CD14-positive monocyte (primary cell): ENCODE measurements at places on chromosomes 4 and X.
A peak's percentile ranks its signal among the peaks of the same experiment; 100 is the strongest.

DNA sequence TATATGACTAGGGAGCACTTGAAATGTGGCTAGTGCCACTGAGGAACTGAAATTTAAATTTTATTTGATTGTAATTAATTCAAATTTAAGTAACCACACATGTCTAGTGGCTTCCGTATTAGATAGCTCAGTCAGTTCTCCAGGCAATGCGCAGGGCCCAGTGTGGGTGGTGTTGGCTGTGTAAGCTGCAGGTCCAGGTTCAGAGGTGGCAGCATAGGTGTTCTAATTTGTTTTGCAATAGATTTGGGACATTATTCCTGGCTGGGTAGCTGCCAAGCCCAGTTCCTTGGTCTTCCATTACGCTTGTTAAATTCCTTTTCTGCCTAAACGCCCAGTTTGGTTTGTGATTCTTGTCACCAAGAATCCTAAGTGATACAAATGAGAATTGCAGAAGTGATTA, 79.5 kb downstream of the FAM184B start:
- DNase-seq: no peak

- DNase-seq: no peak
Observed at GRCh38 chrX:82127228-82128123, 925.6 kb downstream of the SH3BGRL start.

GRCh38 chrX:66731398-66731797, 92.5 kb upstream of the EDA2R start:
- no peak for DNase-seq

DNA sequence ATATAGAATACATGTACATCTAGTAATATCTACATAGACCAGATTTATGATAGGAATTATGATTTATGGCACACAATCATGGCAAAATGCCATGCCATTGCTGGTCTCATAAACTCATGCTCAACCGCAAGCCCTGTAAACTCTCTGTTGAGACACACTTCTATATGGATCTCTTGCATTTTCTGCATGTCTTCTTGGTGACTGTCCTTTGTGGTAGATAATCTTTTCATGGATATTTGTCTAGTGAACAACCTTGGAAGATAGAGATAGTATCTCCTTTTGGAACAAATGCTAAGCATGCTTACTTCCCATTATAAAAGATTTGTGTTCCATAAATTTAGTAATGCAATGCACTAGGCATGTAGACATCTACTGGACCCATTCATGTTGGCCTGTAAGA, 328.0 kb downstream of the NAF1 start:
- no peak for DNase-seq

DNA sequence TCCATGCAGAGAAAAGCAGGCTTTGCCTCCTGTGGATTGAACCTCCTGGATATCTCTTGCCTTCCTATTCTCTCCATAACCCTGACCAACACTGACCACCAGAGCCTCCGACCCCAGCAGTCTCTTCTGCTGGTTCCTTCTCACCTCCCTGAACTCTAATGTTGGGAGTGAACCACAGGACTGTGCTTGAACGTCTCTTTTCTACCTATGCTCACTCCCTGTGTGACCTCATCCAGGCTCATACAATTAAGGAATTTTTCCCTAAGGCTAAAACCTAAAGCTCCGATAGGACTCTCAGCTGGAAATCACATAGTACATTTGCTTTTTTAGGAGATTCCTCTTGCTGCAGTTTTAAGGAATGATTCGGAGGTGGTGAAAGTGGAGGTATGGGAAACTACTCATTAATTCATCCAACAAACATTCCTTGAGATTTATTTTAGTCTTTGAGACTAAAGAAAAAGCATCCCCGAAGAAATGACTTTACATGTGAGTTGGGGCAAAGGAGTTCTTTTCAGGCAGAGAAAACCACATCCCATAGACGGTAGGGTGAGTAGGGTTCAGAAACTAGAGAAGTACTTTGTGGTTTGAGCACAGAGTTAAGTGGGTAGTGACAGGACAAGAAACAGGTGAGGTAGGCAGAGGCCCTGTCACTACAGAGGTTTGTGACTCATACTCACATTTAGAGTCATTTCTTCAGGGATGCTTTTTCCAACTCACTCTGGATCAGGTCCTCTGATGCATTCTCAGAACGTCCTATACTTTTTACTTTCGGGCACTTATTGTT, 30.8 kb downstream of the NDNF start:
- DNase-seq: no peak

- no peak for DNase-seq
Observed at GRCh38 chr4:116126794-116127193, 958.6 kb downstream of the TRAM1L1 start.

- DNase-seq: no peak
Observed at GRCh38 chr4:126838941-126839679, 793.6 kb upstream of the INTU start.

DNA sequence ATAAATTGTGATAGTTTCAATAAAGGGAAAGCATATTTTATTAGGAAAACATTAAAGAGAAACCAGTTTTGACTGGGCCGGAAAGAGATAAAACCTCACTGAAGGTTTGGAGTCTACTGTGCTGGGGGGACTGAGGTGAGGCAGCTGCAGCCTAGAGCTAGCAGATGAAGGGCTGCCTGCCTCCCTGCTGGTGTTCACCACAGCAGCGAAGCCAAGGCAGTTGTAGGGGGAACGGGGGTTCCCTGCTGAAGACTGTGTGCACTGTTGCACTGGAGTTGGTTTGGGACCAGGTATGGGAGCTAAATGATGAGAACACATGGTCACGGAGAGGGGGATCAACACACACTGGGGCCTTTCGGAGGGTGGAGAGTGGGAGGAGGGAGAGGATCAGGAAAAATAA, 546.5 kb upstream of the SMIM31 start:
- no peak for DNase-seq

DNA sequence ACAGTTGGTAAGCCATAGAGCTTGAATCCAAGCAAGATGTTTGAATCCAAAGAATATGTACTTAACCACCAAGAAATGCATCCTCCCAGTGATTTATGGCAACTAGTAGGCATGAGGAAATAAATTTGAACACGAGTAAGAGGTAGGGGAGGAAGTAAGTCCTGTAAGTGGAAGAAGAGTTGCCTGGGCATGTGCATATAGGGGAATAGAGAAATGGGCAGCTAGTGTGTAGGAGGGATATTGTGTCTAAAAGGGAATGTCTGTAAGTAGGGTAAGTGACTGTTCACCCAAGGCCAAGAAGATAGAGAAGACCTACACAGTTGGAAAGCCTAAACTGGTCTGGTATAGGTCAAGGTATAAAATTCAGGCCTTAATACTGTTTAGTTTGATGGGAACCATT, 4.6 kb downstream of the SH3BGRL start:
- no peak for DNase-seq

- no peak for DNase-seq
Observed at GRCh38 chr4:7679406-7680040, 244.8 kb upstream of the PSAPL1 start.

DNA sequence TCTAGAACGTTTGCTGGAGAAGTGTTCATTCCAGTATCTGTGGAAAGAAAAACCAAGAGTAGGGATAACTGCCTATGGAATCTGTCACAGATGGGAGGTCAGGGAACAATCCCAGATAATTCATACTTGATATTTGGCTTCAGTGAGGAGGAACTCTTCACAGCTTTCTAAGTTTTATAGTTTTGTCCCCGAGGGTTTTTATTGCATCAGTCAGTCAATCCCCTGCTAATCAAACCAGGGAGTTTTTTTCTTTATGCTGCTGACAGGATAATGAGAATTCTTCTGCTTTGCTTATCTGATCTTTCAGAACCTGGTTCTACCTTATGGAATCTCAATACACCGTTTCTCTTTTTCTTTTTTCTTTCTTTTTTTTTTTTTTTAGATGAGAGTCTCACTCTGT, 633 bp upstream of the TRIML2 start:
- no peak for DNase-seq

GRCh38 chr4:43765514-43765913, 683.1 kb downstream of the KCTD8 start:
- DNase-seq: no peak

- DNase-seq: no peak
Observed at GRCh38 chr4:150990993-150991392, 24.1 kb downstream of the LRBA start.

DNA sequence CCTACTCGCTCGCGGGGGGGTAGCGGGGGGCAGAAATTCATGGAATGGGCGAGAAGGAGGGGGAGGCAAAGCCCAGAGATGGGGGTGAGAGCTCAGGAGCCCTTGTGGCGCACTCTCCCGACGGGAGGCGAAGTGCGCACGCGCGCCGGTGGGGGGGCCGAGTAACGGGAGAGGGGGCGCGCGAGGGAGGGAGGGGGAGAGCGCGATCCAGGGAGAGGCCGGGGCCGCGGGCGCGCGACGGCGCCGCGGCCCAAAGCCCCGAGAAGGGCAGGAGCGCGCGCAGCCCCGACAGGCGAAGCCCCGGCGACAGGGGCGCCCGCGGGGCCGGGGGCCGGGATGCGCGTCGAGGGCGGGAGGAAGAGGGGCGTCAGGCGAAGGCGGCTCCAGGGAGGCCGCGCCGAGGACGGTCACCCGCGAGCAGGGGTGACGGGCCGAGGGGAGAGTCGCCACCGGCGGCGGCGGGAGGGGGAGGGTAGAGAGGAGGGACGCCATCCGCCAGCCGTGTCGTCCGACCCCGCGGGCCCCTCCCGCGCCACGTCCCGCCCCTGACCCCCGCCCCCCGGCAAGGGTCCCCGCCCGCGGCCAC, 421 bp downstream of the MECP2 start:
- peak; percentile 53 for DNase-seq

- no peak for DNase-seq
Observed at GRCh38 chr4:183072176-183072575, 26.9 kb upstream of the WWC2 start.

DNA sequence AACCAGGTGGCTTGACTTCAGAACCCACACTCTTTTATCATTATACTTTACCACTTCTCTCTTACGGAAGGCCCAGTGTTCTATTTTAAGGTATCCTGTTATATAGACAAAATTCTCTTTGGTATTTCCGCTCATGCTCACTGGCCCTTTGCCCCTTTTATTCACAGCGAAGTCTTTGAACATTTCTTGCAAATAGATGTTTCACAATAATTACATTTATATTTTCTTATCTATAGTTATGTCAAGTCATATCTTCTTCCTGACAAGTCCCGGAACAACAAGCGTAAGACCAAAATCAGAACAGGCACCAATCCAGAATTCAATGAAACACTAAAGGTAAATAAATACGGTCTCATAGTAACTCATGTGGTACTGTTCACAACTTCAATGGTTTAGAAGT, 102.0 kb downstream of the SYTL5 start:
- DNase-seq: no peak

- DNase-seq: no peak
Observed at GRCh38 chr4:138919094-138919936, 96.3 kb upstream of the NOCT start.

DNA sequence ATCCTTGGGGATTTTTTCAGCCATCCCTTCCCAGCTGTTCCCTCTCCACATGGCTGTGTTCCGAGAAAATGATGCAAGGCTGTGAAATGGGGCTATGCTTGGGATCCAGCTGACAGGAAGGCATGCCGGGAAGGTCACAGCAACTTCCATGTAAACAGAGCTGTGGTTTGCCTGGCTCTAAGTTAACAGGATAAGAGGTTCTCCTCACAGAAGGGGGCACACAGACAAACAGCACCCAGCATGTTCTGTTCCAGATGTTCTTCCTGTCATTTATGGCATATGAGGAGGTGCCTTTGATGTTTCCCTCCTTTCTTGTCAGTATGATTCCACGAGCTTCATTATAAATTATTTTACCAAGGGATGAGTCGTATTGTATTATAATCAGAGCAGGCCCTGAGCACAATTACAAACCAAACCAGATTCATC, 220.7 kb downstream of the ANTXR2 start:
- DNase-seq: no peak

- peak; percentile 4 for DNase-seq
Observed at GRCh38 chr4:52376132-52376704, 282.9 kb downstream of the USP46 start.

GRCh38 chrX:121570072-121570841, 522.8 kb downstream of the GLUD2 start:
- DNase-seq: no peak

DNA sequence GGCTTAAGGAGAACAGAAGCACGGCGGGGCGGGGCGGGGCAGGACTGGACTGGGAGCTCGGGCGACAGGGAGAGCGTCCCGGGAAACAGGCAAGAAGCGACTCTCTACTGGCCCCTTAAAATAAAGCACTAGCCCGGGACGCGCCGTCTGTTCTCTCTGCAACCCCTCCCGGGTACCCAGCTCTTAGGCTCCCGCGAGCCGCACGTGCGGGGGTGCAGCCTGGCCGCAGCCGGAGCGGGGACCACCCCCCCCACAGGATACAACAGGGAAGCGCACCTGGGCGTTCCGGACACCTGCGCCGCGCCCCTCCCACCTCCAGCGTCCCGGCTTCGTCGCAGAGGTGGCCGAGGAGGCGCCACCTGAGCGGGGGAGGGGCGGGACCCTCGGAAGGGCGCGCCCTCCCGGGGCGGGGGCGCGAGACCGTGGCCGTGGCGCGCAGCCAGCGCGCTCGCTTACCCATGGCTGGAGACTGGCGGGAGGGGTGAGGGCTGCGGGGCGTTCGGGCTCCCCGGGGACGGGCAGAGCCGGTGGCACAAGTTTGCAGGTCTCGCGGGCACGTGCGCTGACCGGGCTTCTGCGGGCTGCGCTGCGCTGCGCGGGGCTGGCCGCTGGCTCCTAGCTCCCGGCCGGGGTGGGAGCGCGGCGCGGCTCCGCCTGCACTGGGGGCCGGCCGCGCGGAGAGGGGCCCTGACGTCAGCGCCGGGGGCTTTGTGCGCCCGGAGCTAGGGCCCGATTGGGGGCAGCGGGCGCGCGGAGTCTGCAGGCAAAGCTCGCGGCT, 91.5 kb downstream of the GEMIN8 start:
- no peak for DNase-seq

DNA sequence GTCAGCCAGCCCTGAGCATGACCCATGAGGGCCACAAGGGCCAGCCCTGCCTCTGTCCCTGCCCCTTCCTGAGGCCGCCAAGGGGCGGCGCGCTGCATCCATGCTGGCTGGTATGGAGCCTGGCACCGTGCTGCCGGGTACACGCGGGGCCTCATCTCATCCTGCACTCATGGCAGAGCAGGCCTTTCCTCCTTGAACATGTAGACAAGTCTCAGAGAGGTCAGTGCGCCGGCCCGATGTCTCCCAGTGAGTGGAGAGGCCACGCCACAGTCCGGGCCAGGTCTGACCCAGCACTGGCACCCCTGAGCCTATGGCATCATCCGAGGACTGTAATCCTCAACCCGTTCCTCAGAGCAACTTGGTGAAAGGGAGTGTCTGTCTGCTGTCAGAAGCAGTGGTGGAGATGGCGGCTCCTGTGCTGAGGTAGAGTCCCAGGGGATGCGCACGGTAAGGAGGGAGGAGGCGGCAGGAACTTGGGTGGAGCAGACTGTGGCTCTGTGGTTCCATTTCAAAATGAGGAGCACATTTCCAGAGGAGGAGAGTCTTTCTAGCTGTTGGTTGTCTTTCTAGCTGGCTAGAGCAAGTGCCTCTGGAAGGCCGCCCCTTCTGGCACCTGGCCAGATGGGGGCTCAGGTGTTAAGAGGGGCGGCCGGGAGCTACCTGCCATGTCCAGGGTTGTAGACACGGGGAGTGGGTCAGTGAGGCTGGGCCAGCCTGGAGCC, 32.8 kb downstream of the TRMT44 start:
- DNase-seq: no peak

GRCh38 chr4:141890279-141890678, 253.9 kb downstream of the IL15 start:
- no peak for DNase-seq

GRCh38 chrX:134963041-134963440, 27.8 kb upstream of the SMIM10 start:
- DNase-seq: no peak
